ENCODE measurements at places on chromosomes 2 and 18.

- DNase-seq = no peak
Measured at GRCh38 chr2:39782591-39782990, 3.5 kb upstream of the THUMPD2 start.

GRCh38 chr2:14557916-14558315 is 74.6 kb upstream of the LRATD1 start:
- no peak for DNase-seq

DNA sequence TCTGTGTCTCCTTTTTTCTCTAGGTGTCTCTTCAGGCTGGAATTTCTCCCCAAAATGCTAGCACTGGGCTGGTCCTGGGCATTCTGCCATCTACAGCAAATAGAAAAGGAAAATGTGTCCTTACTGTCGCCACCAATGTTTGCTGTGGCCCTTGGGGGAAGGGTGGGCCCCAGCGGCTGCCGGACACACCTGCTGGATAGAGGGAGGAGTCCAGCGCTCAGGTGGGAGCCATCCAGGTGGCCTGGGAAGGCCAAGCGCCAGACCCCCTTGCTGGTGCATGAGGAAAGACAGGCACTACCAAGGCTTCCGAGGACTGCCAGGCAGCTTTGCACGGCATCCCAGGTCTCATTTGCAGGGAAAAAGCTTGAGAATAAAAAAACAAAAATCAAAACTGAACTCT is 147.7 kb upstream of the GATA6 start:
- no peak for DNase-seq

DNA sequence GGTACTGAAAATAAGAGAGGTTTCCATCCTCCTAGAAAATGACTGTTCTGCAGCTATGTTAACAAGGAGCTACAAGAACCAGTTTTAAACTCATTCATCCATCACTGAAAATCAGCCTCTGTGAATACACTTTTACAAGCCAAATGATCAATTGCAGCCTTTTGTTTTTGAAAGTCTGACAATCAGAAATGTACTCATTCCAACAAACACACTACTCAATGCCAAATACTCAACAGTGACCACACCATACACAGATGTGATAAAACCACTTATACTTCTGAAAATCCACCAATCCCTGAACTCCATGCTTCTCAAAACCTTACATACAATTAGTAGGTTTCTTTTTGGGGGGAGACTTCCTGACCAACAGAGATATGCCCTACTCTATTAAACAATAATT is 663.9 kb upstream of the CHAC2 start:
- no peak for DNase-seq

- DNase-seq = no peak
Measured at GRCh38 chr2:120982598-120982997, 246.9 kb downstream of the GLI2 start.

All from NCI-H748 treated with DMSO at 0.1 percent for 48 hours (cell line).